AG09309 (cell line): ENCODE measurements at places on chromosomes 5 and 9.

DNA sequence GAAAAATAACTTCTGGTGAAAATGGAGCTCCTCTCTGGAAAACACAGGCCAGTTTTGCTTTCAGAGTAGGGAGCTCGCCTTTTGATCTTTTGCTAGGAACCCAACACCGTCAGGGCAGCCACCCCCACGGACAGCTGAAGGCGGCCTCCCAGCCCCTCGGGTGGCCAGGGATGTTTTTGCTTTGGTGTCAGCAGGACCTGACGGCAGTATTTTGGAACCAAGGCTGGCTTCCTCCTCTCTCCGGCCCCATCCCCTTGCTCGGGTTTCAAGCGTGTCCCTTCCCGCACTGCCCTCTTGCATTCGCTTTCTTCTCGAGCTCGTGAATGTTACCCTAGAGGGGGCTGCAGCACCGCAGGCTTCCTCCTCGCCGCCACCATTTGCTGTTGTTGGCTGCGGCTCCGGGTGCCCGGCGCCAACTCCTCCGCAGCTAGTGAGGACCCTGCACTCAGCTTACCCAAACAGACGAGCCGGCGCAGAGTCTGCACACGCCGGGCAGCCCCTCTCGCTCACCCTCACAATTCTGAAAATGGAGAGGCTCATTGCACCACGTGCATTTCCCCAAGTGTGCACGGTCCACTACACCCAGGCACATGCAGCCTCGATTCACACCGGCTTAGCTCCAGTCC lies 35.5 kb upstream of the ADAMTSL1 start:
- no peak for DNase-seq

DNA sequence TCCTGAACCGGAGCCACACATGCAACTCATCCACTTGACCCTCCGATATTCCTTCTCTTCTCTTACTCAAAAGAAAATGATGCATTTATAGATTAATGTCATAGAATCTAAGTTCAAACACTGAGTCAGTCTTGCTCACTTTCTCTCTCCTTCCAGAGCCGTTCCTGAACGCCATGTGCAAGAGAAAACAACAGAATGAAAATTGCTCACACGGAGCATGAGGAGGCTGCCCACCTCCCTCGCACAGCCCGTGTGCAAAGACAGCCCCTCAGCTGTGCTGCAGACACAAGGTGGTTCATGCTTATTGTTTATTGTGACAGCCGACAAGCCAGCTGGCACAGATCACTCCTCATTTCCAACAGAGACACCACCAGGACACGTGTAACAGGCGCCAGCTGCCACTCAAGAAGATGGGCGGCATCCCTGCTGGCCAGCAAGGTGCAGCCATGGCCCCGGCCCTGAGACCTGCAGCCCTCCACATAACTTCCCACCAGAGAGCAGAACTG lies 290.8 kb downstream of the GLIS3 start:
- DNase-seq: no peak

- DNase-seq: no peak
Observed at GRCh38 chr9:75487856-75488718, 399.8 kb downstream of the OSTF1 start.

DNA sequence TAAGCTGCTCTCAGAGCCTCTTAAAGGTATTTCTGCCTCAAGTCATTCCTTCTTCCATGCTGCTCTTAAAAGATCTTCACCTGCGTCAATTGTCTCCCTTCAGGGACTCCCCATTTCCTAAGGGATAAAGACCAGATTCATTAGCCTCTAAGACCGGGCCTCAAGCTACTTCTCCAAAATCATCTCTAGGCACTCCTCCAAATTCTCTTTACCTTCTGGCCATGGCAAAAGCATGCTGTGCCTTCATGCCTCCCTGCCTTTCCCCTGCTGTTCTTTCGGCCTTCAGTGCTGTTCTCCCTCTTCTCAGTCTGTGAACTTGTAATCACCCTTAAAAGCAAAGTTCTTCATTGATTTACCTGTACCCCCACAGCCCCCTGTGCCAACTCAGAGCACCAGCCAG lies 4.4 kb downstream of the TMOD1 start:
- DNase-seq: no peak

GRCh38 chr9:99561509-99561917 lies 260.2 kb upstream of the NR4A3 start:
- no peak for DNase-seq

- DNase-seq: no peak
Observed at GRCh38 chr5:107863125-107863524, 192.4 kb upstream of the EFNA5 start.

DNA sequence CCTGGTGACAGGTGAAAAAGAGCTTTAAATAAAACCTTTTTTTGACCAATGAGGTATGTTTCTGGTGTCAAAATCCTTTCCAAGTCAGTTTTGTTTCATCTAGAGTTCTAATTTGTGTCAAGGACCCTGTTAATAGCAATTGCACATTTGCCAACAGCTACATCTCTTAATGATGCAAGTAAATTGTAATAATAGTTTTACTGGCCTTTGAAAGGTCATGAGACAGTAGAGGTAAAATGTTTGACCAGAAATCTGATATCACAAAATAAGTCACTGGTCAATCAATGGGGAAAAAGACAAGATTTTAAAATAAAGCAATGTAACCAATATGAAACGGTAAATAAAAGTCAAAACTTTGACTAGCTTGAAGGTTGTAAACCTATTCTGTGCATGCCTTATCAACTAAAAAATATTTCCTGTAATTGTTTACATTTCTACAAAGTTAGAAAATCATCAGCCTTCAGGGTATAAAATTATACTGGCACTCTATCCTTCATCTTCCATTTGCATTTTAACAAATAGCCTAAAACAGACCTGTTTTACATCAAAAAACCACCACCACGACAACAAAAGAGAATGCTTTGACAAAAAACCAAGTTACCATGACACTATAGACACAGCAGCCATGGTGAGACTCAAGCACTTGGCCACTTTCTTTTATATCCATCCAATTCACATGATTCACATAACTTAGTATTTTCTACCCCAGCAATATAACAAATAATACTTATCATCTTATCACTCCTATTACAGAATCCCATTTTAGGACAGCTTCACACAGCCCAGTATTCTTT lies 3.0 kb downstream of the NADK2 start:
- no peak for DNase-seq

DNA sequence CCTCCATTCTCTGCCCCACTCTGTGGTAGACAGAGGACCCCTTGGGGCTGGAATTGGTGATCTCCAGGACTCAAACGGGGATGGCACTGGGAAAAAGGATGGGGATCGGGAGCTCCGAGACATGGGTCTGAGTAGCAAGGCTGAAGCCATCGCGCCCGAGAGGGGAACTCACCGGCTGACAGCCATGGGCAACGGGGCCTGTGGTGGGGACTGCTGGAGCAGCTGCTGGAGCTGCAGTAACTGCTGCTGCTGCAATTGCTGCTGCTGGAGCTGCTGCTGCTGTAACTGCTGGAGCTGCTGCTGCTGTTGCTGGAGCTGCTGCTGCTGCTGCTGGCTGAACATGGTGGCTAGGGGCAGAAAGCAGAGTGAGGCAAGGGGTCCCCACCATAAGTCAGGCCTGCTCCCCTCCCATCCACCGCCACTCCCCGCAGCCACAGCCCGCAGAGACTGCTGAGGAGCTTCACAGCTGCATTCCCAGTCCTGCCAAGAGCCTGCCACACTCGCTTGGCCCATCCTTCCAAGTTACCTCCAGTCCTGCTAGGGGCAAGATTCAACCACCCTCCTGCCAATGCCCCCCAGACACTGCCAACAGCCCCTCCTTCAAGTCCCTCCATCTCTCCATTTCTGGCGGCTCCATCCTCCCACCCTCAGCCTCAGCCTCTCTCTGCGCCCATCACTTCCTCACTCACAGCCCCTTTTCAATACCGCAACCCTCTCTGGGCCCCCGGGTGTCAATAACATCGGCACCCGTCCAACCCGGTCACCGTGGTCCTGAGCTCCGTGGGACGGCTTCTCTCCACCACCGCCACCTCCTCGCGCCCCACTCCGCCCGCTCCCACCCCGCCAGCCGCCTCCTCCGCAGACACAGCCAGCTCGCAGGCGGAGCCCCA lies 611 bp downstream of the CIZ1 start:
- DNase-seq: no peak

- peak; percentile 41 for DNase-seq
Observed at GRCh38 chr9:70746760-70747159, 332.3 kb upstream of the KLF9 start.

GRCh38 chr9:114016629-114017423 lies 61.3 kb downstream of the AMBP start:
- no peak for DNase-seq
